ENCODE measurements at places on chromosomes 6 and 20.

- DNase-seq, result no peak
Measured at GRCh38 chr20:44651684-44652423, at the start of gene ADA. TSS of gene ADA (minus strand) at chr20:44651699. CDS start at chr20:44651607, 92 bp downstream.

DNA sequence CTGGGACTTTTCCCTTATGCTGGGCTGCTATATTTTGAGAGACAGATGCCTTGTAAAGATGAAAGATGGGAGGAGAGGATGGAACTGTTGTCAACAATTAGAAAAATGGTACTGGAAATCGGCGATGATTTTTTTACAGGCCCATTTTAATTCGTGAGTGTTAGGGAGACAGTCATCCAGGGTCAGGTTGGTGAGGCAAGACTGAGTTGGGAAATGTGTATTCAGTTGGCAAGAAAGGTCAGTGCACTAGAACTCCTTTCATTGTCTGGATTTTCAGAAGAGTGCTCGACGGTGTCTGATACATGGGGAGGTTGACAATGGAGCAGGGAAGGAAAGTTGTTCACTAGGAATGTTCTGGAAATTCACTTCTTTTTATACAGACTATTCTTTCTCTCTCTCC is 394.4 kb downstream of the QKI start:
- no peak for DNase-seq

DNA sequence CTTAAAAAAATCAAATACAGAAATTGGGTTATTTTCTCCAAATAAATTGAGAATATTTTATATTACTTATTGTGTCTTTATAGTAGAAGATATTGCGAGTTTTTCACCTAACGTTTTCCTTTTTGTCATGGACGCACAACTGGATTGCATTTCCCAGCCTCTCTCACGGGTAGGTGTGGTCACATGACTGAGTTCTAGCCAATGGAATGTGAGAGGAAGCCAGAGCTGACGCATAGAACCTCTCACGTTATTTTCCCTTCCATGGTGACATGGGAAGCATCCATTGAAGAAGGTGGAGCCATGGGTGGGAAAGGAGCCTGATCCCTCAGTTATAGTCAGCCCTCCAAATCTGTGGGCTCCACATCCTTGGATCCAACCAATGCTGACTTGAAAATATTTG is 155.9 kb upstream of the UST start:
- no peak for DNase-seq

DNA sequence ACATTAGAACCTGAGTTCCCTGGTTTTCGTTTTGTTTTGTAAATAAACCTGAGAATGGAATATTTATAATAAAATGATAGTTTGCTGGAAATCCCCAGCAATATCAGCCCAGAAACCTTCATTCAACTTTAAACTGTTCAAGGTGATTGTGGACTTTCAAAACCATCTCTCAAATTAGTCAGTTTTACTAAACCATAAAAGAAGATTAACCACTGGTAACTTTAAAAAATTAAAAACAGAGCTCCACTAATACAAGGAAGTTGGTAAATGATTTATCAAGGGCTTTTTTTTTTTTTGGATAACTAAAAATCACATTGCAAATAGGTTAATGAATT is 10.0 kb downstream of the MBOAT1 start:
- DNase-seq, result no peak

- no peak for DNase-seq
Measured at GRCh38 chr6:145025488-145025887, 709.8 kb downstream of the EPM2A start.

DNA sequence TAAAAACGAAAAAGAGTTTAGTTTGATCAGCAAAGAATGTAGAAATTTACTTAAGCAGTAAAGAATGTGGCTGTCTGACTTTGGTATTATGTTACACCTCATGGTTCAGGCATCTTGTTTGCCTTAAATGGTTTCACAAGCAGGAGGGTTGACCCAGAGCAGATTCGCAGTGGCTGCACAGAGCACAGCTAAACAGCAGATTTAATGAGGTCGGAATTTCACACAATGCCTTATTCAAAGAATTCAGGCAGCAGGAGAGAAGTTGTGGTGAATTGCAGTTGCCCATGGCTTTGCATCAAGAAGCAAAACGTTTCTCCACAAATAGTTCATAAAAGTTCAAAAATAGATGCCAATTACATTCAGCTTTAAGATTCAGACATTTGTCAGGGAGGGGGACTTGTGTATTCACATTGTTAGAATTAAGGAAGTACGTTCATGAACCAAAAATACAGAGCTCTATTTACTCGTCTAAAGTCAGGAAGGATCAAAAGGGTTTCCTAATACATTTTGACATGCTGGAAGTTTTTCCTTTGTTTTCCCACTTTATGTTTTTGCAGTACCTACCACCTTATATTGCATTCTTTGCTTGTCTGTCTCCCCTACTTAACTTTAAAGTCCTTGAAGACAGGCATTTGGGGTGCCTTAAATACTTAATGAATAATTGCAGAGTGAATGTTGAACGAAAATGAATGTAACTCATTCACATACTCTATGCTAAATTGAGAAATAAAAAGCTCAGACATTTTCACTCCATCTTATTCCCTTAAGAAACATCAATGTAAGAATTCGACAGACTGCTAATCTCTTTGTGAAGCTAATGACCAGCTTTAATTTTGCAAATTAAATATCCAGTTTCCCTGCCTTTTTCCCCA is 1163.6 kb upstream of the CITED2 start:
- DNase-seq, result no peak

GRCh38 chr6:129648819-129649491 is 61.0 kb downstream of the ARHGAP18 start:
- DNase-seq, result no peak

GRCh38 chr6:160005861-160006540 is 37.1 kb downstream of the IGF2R start:
- DNase-seq, result no peak

GRCh38 chr6:121697921-121698320 is 262.5 kb downstream of the GJA1 start:
- DNase-seq, result no peak

DNA sequence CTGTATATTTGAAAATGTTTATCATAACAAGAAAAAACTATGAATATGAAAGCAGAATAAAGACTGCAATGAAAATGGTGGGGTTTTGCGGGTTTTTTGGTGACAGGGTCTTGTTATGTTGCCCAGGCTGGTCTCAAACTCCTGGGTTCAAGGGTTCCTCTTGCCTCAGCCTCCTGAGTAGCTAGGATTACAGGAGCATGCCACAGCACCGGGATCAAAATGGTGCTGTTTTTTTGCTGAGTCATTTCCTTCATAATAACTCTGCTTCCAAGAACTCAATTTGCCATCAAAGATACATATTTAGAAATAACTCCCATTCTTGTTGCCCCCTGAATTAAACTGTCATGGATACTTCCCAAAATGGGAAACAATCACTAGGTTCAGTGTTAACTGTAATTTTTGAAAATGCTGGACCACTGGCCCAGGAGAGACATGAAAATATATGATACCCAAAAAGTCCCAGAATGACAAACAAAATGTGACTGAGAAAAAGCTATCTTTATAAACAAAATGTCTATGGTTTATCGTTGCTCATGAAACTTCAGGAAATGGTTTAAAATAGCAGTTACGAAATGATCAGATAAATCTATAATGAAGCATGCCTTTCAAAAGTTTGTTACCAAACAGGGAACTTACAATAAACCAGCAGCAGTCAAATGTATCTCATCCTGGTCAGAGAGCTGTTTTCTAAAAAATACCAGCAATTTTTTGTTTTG is 32.2 kb downstream of the ILRUN start:
- DNase-seq, result no peak

DNA sequence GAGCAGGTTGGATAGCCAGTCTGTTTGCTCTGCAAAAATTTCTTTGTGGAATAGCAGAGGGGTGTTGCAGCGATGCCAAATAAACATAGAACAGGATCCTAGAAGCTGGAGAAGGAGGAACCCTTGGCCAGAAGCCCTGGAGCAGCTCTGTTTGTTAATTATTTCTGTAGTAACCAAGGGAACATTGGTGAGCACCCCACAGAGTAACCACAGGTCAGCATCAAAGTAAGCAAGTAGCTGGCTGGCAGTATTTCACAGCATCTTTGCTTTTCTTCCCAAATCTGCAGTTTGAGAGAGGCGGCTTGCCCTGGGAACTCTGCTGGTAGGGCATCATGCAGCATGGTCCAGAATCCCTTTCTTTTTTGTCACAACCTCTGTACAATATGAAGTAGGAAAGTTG is 12.7 kb upstream of the APMAP start:
- no peak for DNase-seq

- DNase-seq, result no peak
Measured at GRCh38 chr6:15312500-15312899, 66.6 kb downstream of the JARID2 start.

- no peak for DNase-seq
Measured at GRCh38 chr6:143936778-143937667, 71.0 kb downstream of the PLAGL1 start.

DNA sequence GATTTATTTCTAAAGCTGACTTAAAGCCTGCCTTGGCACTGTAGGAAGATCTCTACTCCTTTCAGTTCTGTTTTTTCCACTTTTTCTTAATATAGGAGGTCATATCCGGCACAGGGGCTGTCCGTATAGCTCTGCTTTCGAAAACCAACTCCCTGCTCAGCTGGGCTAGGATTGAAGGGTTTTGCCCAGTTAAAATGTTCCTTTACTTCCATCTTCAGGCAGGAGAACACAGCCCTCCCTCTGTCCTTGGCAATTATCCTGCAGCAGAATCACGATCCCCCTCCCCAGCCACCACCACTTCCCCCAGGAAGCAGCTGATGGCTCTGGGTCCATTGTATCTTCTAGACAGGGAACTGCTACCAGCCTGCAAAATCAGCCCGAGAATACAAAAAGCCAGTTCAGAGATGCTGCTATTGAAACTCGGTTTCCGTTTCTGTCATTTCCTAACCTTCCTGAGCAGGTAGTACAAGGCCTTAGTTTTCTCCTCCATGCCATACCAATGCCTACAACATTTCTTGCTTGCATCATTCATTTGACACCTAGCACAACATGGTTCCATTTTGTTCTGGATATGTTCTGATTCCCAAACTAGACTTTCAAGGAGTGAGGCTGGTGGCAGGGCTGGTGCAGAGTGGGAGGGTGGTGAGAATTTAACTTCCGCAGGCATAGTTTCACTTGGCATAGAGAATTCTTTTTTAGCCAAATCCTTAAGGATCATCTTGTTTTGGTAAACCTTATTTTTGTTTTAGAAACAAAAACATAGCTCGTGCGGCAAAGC is 53.9 kb downstream of the FAM50B start:
- DNase-seq, result no peak

DNA sequence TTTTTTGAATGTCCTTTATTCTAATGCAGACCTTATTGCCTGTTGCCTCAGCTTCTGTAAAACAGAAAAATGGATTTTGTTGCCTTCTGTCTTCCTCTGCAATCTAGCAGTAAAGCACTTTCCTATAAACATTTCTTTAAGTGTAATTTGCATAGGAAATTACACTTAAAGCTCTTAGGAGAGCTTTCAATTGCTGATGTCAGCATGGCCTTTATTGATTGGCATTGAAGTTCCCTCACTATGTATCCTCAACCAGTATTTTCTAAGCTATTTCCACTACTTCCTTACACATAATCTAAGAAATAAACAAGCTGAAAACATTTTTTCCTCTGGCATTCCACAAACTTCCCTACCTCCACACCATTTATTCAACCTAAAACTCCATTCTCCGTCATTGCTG is 22.3 kb downstream of the ADGRG6 start:
- DNase-seq, result no peak

DNA sequence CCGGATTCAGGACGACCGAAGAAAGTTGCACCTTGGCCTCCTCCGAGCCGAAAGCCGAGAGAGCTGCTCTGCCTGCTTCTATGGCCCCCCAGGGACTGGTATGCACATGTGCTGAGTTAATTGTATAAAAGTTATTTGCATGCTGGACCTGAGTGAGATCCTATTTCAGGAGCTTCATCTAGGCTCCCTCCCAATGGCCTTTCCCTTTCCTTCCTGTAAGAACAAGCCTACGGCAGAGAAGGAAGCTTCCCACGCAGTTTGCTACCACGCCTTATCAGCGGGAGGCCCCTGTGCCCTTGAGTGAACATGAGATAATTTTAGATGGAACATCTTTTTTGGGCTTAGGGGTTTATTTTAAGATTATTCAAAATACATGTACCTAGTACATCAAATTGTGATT is 65.9 kb downstream of the RIN2 start:
- no peak for DNase-seq

DNA sequence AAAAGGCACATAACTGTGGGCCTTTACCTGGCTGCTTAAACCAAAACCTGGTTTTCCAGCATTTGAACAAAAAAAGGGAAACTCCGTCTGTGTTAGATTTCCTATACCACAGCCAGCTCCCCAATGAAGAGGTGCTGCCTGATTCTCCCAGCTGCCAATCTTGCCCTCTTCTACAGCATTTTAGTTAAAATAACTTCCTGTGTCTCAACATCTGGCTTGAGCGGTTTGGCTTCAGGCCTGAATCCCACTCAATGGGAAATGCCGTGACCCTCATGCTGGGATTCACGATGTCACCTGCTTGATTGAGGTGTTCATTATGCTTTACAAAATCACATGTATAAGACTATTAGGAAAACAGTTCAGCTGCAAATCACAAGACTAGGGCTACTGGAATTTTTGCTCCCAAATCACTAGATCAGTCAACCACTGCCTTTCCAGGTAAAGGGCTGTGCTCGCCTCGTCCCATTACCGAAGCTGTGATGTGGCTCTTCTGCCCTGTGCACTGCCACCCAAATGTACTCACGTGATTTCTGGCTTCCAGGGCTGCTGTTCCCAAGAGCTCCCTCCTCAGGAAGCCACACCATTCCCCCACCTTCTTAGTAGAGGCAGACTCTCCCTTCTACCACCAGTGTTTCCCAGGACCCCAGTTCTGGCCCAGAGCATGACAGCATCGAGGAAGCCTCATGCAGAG is 94.6 kb downstream of the PSMG4 start:
- DNase-seq, result no peak

DNA sequence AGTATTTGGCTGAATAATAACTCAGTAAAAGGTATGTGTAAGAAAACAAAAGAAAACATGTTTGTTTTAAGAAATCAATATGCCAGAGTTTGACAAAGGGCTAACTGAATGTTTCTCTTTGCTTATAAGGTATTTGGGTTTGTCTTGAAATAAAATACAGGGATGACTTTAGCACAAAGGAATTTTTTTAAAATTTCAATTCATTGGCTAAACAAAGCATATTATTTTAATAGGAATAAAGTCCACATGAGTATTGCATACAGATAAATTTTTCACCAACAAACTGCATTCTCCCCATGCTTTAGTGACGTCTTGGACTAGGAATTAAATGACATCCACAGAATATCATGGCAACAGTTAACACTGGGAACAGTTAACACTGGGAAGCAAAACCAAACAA is 480.0 kb upstream of the JAG1 start:
- DNase-seq, result no peak

GRCh38 chr6:24408719-24409410 is 6.1 kb downstream of the MRS2 start:
- DNase-seq, result no peak

GRCh38 chr20:51979226-51979625 is 176.9 kb upstream of the SALL4 start:
- DNase-seq, result no peak

DNA sequence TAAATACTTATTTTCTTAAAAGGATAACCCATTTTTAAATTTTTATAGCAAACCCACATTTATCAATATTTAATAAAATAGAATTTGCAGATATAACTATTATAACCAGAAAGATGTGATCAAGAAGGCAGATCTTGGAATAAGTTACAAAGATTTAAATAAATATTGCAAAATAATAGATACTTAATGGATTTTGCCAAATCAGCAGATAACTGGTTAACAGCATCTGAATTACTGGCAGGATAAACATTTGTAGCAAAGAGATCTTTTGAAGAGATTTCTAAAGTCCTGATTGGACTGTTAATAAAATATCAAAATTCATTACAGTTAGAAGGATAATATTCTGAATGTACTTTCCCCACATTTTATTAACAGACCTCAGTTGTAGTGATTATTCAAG is 144.2 kb downstream of the PDSS2 start:
- no peak for DNase-seq

GRCh38 chr20:53157443-53158408 is 185.6 kb downstream of the TSHZ2 start:
- no peak for DNase-seq

All from stimulated activated CD4-positive, alpha-beta T cell treated with anti-CD3 and anti-CD28 coated beads, Interleukin-1b, Interleukin-23, amount 100 ng/mL, for 24 hours (primary cell).